ENCODE measurements at places on chromosomes 12 and 14.
A peak's percentile ranks its signal among the peaks of the same experiment; 100 is the strongest.

DNA sequence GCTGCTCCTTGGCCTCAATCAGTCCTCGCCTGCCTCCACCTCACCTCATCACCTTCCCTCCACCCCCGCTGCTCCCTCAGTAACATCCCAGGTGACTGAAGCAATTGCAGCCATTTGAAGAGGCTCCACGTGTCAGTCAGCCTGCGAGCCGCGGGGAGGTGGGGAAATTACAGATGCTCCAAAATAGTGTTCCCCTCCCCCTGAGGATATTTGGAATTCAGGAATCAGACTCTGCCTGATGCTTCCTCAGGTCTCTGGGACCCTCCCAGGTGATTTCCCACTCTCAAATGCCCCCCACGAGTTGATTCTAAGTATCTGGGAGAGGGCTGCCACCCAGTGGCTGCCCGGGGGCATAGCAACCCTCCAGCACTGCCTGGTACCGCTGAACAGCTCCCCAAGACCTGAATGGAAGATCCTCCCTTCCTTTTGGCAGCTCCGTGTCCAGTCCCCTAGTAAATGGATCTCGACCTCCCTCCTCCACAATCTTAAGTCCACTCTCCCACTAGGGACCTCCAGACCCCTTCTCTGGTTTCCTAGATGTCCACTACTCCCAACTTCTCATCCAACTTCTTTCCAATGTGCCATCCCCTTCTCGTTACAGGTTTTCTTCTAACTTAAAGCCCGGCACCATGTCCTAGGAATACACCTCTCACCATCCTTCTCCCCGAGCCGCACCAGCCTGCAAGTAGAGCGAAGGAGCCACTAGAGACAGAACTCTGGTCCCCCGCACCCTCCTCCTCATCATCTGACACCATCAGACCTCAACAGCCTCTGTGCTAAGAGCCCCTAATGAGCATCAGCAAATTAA lies 1.4 kb upstream of the ASIC1 start:
- peak; percentile 74 for DNase-seq

- DNase-seq = no peak
Observed at GRCh38 chr12:3087758-3088650, 10.8 kb downstream of the TSPAN9 start.

- no peak for DNase-seq
Observed at GRCh38 chr14:76921088-76921399, 94.8 kb downstream of the LRRC74A start.

- peak; percentile 75 for DNase-seq
Observed at GRCh38 chr12:71846322-71846940, 6.9 kb downstream of the TBC1D15 start.

- no peak for DNase-seq
Observed at GRCh38 chr12:50083301-50083700, 1.8 kb upstream of the SMARCD1 start.

GRCh38 chr12:102232036-102232435 lies 34.4 kb upstream of the PMCH start:
- DNase-seq = peak; percentile 46

GRCh38 chr14:101113835-101114725 lies 210.6 kb upstream of the RTL1 start:
- DNase-seq = no peak

GRCh38 chr12:121239351-121240061 lies 29.6 kb downstream of the P2RX4 start:
- DNase-seq = no peak

- DNase-seq = no peak
Observed at GRCh38 chr14:102965282-102965681, 42.8 kb downstream of the AMN start.

GRCh38 chr12:107439026-107439738 lies 246.4 kb upstream of the PWP1 start:
- no peak for DNase-seq

DNA sequence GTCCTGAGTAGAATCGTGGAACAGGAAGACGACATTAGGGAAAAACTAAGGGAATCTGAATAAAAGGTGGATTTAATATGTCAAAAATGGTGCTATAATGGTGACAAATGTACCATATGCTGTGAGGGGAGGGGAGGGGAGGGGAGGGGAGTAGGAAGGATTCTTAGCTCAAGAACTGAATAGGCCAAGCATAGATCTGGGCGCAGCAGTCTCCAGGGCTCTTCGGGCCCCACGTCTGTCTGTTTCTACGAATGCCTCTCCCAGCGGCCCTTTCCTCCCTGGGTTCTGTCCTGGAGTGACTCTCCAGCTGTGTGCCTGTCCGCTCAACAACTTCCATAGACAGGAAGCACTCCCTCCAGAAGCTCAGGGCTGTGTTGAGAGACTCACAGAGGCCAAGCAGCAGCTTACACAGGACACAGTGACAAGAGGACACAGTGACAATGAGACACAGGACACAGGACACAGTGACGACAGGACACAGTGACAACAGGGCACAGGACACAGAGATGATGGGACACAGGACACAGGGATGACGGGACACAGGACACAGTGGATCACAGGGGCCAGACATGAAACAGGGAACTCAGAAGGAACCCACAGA lies 42.4 kb upstream of the PPP2R5C start:
- DNase-seq = no peak

DNA sequence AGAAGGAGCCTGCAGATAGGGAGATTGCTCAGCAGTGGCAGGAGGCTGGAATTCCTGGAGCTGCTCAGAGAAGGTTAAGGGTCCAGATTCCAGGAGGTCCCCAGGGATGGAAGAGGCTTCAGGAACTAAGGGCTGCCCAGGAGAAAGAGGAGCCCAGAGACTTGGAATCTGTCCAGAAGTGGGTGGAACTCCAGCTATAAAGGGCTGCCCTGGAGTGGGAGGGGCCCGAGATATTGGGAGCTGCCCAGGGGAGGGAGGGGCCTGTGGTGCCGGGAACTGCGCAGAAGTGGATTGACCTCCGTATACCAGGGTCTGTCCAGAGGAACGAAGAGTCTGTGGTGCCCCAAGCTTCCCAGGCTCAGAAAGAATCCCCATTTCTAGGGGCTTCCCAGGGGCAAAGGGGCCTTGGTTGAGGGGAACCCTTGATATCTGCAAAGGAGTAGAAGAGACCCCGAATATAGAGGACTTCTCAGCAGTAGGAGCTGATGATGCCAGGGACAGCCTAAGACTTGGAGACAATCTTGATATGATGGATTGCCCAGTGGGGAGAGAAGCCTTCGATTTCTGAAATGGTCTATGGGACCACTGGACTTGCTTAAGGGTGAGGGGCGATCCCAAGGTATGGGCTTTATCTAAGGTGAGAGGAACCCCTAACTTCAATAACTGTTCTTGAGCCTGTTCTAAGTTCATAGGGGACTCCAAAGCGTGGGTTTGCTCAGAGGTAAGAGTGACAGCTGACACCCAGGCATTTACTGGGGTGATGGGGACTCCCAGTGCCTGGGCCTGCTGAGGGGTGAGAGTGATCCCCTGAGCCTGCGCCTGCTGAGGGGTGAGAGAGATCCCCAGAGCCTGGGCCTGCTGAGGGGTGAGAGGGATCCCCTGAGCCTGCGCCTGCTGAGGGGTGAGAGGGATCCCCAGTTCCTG lies 45.0 kb downstream of the FAM186A start:
- DNase-seq = no peak

DNA sequence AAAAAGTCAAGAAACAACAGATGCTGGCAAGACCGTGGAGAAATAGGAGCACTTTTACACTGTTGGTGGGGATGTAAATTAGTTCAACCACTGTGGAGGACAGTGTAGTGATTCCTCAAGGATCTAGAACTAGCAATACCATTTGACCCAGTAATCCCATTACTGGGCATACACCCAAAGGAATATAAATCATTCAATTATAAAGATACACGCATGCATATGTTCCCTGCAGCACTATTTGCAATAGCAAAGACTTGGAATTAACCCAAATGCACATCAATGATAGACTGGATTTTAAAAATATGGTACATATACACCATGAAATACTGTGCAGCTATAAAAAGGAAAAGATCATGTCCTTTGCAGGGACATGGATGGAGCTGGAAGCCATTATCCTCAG lies 18.0 kb upstream of the CATSPERB start:
- no peak for DNase-seq

- DNase-seq = no peak
Observed at GRCh38 chr12:117208206-117208605, 17.9 kb upstream of the FBXO21 start.

DNA sequence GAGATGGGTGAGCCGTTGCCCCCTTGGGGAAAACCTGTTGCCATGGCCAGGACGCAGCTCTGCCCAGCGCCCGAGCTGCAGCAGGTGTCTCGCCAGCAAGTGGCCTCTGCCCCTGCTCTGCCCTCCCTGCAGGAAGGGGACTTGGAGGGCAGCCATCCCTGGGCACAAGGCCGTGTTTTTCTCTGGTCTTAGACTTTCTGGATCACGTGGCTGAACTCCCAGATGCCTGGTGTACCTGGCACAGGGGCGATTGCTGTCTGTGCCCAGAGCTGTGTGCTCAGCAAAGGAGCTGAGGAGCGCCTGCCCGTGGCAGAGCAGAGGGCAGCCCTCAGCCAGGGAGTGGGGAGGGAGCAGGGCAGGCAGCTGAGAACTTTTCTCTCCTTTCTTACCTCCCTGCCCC lies 38.0 kb downstream of the TMEM63C start:
- DNase-seq = no peak
